ENCODE measurements at places on chromosomes 4 and X.

DNA sequence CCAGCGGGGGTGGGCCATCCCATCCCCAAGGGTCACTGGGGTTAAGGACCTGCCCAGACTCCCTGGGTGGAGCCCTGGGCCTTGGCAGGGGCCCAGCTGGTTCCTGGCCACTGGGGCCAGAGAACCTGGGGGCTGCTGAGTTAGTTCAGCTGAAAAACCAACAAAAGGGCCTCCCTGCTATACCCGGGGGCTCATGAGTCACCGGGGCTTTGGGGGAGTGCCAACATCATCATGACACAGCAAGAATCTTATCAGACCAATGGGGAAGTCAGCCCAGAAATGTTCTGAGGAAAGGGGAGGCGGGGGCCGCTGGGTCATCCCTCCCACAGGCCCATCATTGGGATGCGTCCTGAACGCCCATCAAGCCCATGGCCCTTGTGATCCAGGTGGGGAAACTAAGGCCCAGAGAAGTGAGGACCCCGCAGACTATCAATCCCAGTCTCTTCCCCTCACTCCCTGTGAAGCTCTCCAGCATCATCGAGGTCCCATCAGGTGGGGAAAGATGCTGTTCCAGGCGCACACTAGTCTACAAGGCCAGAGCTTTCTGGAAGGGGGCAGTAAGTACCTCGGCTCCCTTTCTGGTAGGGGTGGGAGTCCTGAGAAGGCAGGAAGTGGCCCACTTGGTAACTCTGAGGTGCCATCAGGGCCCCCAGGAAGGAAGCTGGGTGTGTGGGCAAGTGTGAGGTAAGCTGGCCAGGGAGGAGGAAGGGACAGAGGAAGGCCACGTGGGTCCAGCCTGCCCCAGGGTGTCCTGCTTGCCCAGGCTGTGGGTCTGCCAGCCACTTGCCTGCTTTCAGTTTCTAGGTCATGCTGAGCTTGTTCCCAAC, 4.5 kb downstream of the G6PD start:
- no peak for DNase-seq
- peaks cover 12% of the 10 kb centered on the region for H3K36me3 ChIP-seq
- H3K4me3 ChIP-seq = no peak overlapping the region
- peaks cover 15% of the 10 kb centered on the region for H3K4me1 ChIP-seq
- H3K27ac ChIP-seq = peak overlapping the region; percentile 32

GRCh38 chr4:139184129-139184528, 7.1 kb upstream of the ELF2 start:
- no peak overlapping the region for H3K27ac ChIP-seq
- no peaks in the 10 kb centered on the region for H3K36me3 ChIP-seq
- no peak for DNase-seq
- H3K4me1 ChIP-seq = no peaks in the 10 kb centered on the region
- H3K27me3 ChIP-seq = no peaks in the 10 kb centered on the region

DNA sequence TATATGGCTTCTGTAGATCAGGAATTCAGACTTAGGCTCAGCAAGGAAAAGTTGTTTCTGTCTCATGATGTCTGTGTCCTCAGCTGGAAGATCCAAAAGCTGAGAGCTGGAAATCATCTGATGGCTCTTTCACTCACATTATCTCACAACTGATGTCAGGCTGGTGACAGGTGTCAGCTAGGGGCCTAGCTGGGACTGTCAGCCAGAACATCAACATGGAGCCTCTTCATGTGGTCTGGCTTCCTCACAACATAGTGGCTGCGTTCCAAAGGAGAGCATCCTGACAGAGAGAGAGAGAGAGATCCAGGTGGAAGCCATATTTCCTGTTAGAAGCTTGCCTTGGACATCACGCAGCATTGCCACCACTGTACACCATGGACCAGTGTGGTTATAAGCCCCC, 10.6 kb upstream of the INTS6L start:
- no peaks in the 10 kb centered on the region for H3K27me3 ChIP-seq
- H3K4me3 ChIP-seq = no peak overlapping the region
- no peak overlapping the region for H3K27ac ChIP-seq
- H3K4me1 ChIP-seq = no peaks in the 10 kb centered on the region
- no peak for DNase-seq
- H3K36me3 ChIP-seq = no peaks in the 10 kb centered on the region

DNA sequence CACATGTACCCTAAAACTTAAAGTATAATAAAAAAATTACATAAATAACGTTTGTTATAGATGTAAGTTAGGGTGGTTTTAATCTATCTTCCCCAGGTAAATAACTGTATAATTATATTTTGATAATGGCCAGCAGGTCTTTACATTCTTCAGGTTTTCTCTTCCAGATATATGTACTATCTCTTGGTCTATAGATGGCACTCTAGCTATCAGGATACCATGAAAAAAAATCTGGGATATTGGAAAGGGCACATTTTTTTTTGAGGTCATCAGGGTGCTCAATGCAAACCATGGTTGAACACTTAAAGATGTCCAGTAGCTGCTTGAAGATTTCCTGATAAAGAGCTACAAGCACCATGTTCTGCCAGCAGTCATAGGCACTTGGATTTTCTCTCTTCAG, 15.6 kb upstream of the ADH4 start:
- no peak overlapping the region for H3K4me3 ChIP-seq
- no peaks in the 10 kb centered on the region for H3K36me3 ChIP-seq
- H3K27ac ChIP-seq = no peak overlapping the region
- no peak for DNase-seq
- H3K4me1 ChIP-seq = no peaks in the 10 kb centered on the region

DNA sequence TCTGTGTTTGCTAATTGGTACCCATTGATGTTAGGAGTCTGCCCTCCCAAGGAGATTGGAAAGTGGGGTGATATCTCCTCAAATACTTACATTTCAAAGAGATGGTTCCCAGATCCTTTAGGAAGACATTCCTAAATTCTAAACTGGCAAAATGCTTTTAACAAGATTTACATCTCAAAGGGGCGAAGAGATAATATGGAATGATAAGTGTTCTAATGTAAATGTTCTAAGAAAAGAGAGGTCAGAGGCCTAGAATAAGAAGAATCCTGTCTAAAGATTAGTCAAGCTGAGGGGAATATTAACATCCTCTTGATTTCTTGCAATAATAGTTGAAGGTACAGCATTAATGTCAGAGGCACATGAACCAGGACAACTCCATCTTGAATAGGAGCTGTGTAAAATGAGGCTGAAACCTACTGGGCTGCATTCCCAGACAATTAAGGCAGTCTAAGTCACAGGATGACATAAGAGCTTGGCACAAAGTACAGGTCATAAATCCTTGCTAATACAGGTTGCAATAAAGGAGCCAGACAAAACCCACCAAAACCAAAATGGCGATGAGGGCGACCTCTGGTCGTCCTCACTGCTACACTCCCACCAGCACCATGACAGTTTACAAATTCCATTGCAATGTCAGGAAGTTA, 2248.1 kb downstream of the ARAP2 start:
- no peak overlapping the region for H3K4me3 ChIP-seq
- no peak for DNase-seq
- no peaks in the 10 kb centered on the region for H3K27me3 ChIP-seq
- H3K4me1 ChIP-seq = no peaks in the 10 kb centered on the region

- no peaks in the 10 kb centered on the region for H3K4me1 ChIP-seq
- H3K27me3 ChIP-seq = no peaks in the 10 kb centered on the region
- no peak overlapping the region for H3K4me3 ChIP-seq
- no peaks in the 10 kb centered on the region for H3K36me3 ChIP-seq
Measured at GRCh38 chrX:54695231-54695630, 102.8 kb downstream of the ITIH6 start.

DNA sequence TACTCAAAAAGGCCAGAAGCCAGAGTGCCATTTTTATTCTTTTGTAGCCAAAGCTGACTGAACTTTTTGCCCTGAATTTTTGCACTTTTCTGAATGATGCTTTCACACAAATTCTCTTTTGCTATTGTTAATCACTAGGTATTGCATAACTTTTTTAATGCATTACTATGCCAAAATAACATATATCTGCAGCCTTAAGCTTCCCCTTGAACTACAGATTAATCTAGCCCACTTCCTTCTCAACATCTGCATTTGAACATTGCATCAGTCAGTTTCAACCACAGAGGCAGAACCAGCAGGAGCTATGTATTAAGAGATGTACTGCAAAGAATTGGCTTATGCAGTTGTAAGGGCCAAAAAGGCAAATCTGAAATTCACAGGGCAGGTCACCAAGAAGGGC, 197.6 kb upstream of the GYPA start:
- H3K27me3 ChIP-seq = no peaks in the 10 kb centered on the region
- peak; percentile 2 for DNase-seq
- no peaks in the 10 kb centered on the region for H3K36me3 ChIP-seq
- no peak overlapping the region for H3K4me3 ChIP-seq
- H3K4me1 ChIP-seq = peaks cover 9% of the 10 kb centered on the region

DNA sequence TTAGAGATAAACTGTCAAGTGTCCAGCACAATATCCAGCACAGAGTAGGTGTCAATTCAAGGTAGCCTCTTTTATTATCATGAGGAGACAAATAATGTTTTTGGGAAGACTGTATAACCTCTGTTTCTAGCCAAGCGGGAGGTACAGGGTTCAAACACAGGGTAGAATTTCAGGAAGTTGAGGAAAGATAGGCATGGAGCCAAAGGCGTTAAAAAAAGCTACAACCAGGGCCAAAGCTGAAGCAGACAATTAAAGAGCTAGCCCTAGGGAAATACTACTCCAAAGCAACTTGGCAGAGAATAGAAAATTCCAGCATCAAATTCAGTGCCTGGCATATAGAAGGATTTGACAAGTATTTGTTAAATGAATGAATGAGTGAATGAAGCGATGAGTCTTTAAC, 40.0 kb upstream of the CASK start:
- H3K4me3 ChIP-seq = no peak overlapping the region
- H3K36me3 ChIP-seq = no peaks in the 10 kb centered on the region
- H3K27ac ChIP-seq = no peak overlapping the region
- no peaks in the 10 kb centered on the region for H3K4me1 ChIP-seq

- no peak overlapping the region for H3K27ac ChIP-seq
- no peaks in the 10 kb centered on the region for H3K36me3 ChIP-seq
- H3K27me3 ChIP-seq = no peaks in the 10 kb centered on the region
- no peak overlapping the region for H3K4me3 ChIP-seq
Measured at GRCh38 chr4:134756421-134756820, 554.8 kb upstream of the PABPC4L start.

DNA sequence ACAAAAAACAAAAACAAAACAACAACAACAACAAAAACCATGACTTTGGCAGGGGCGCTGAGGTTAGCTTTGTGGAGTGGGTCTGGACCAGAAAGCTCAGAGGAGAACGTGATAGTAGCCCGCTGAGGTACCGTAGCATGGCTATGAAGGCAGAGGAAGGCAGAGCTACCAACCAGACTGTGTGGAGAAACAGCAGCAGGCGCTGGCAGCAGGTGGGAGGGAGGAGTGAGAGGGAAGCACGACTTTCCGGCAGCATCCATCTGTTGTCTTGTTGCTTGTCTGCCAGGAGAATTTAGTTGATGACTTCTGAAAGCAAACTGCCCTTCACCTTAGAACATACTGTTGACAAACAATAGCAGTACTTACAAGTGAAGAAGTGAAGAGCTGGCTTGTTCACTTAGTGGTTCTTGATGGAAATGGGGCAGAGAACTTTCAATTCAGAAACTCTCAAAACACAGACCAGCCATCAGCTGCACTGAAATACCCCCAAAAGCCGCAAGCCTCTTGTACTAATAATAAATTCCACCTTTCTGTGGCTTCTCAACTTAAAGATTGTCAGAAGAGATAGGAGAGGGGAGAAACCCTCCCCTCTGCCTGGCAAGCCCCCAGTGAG, 447.2 kb downstream of the SLITRK2 start:
- no peaks in the 10 kb centered on the region for H3K4me1 ChIP-seq
- H3K4me3 ChIP-seq = no peak overlapping the region
- no peak for DNase-seq
- no peaks in the 10 kb centered on the region for H3K36me3 ChIP-seq

GRCh38 chr4:87835743-87836142, 3.0 kb downstream of the MEPE start:
- H3K27me3 ChIP-seq = no peaks in the 10 kb centered on the region
- H3K4me1 ChIP-seq = no peaks in the 10 kb centered on the region
- no peaks in the 10 kb centered on the region for H3K36me3 ChIP-seq
- H3K27ac ChIP-seq = no peak overlapping the region
- H3K4me3 ChIP-seq = no peak overlapping the region
- no peak for DNase-seq

GRCh38 chr4:2428496-2429213, 9.9 kb downstream of the CFAP99 start:
- no peak for DNase-seq
- no peak overlapping the region for H3K4me3 ChIP-seq
- H3K27me3 ChIP-seq = peaks cover 15% of the 10 kb centered on the region
- H3K27ac ChIP-seq = no peak overlapping the region
- H3K4me1 ChIP-seq = no peaks in the 10 kb centered on the region
- no peaks in the 10 kb centered on the region for H3K36me3 ChIP-seq

GRCh38 chrX:18666614-18667013, 5.3 kb downstream of the RS1 start:
- H3K4me1 ChIP-seq = no peaks in the 10 kb centered on the region
- no peaks in the 10 kb centered on the region for H3K27me3 ChIP-seq
- no peak for DNase-seq
- H3K27ac ChIP-seq = no peak overlapping the region
- H3K36me3 ChIP-seq = no peaks in the 10 kb centered on the region

GRCh38 chr4:79757600-79757999, 315.4 kb downstream of the ANTXR2 start:
- no peaks in the 10 kb centered on the region for H3K4me1 ChIP-seq
- H3K36me3 ChIP-seq = no peaks in the 10 kb centered on the region
- H3K27me3 ChIP-seq = no peaks in the 10 kb centered on the region
- DNase-seq = no peak

DNA sequence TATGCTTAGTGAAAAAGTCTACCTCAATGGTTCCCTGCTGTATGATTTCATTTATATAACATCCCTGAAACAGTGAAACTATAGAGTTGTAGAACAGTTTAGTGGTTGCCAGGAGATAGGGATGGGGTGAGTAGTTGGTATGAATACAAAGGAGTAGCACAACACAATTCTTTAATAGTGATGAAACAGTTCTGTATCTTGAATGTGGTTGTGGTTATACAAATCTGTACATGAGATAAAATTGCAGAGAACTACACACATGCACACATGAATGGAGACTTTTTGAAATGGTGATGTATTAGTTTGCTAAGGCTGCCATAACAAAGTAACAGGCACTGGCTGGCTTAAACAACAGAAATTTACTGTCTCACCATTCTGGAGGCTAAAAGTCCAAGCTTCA, 677.1 kb downstream of the ADGRL3 start:
- H3K27ac ChIP-seq = no peak overlapping the region
- no peak overlapping the region for H3K4me3 ChIP-seq
- DNase-seq = no peak
- no peaks in the 10 kb centered on the region for H3K36me3 ChIP-seq
- no peaks in the 10 kb centered on the region for H3K27me3 ChIP-seq
- no peaks in the 10 kb centered on the region for H3K4me1 ChIP-seq

- H3K27me3 ChIP-seq = no peaks in the 10 kb centered on the region
- peak; percentile 75 for DNase-seq
- no peaks in the 10 kb centered on the region for H3K36me3 ChIP-seq
Measured at GRCh38 chr4:54942721-54943120, 182.7 kb downstream of the KDR start.

Measured in thymus (tissue), 14 donors.